ENCODE measurements at places on chromosomes 3 and 15.

DNA sequence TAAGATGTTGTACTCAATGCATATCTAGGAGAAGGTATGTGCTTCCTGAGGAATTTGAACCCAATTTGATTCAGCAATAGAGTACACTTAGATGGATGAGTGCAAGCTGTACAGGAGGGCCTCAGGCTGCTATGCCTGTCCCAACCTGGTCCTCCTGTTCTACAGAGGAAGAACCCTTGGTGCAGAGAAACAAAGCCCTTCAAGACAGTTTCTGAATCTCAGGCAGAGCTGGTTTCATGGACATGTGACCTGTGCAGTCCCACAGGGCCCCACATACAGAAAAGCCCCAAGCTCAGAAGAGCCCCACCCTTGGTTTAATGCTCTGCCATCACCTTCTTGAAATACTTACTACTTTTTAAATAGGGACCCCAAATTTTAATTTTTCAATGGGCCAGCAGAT lies 15.3 kb downstream of the FOXP1 start:
- no peak for DNase-seq

- no peak for DNase-seq
Observed at GRCh38 chr15:100671858-100672543, 69.6 kb downstream of the ASB7 start.

- no peak for DNase-seq
Observed at GRCh38 chr3:187615630-187616029, 54.6 kb downstream of the SST start.

DNA sequence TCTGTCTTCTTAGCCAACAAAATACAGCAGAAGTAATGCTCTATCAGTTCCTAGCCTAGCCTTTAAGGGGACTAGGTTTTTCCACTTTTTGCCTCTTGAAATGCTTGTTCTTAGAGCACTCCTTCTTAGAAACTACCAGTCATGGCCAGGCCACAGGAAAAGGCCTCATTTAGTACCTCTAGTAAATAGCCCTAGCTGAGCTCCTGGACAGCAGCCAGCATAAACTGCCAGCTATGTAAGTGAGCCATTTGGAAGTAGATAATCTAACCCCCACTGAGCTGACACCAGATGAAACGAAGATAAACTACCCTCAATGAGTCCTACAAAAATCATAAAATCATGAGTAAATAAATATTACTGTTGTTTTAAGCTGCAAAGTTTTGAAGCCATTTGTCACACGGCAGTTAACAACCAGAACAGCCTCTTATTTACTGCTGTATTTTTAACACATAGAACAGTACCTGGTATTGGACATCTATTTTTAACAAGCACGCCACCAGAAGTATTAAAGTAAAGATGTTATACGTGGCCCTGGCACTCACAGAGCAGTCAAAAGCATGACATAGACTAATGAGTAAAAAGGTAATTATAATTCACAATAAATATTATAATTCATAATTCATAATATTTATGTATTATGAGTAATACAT lies 12.0 kb downstream of the TBC1D5 start:
- DNase-seq = no peak

- no peak for DNase-seq
Observed at GRCh38 chr3:115165266-115165665, 18.2 kb upstream of the ZBTB20 start.

All from activated CD4-positive, alpha-beta T cell treated with anti-CD3 and anti-CD28 coated beads for 4 hours (primary cell).